ENCODE measurements at places on chromosomes 11 and 22.

DNA sequence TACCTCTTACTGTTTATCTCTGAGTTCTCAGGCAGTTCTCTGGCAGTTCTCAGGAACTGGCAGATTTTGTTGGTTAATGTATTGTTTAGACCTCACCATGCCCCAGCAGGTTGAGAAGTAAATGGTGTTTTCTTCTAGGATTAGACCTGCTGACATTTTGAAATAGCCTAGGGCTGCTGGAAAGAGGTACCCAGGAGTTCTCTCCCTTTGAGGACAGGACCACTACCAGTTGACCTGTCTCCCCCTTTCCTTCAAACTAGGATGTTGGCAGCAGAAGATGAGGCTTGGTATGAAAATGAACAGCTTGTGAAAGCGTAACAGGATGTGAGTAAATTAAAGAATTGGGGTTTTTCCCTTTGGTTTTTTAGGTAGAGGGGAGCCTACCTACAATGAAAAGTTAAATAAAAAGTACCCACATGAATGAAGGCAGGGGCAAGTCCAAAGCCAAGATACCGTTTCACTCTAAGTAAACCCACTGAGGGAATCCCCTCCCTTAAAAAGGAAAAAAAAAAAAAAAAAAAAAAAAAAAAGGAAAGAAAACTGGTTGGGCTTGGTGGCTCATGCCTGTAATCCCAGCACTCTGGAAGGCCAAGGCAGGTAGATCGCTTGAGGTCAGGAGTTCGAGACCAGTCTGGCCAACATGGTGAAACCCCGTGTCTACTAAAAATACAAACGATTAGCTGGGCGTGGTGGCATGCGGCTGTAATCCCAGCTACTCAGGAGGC is 96.2 kb downstream of the PDHX start:
- DNase-seq: no peak

DNA sequence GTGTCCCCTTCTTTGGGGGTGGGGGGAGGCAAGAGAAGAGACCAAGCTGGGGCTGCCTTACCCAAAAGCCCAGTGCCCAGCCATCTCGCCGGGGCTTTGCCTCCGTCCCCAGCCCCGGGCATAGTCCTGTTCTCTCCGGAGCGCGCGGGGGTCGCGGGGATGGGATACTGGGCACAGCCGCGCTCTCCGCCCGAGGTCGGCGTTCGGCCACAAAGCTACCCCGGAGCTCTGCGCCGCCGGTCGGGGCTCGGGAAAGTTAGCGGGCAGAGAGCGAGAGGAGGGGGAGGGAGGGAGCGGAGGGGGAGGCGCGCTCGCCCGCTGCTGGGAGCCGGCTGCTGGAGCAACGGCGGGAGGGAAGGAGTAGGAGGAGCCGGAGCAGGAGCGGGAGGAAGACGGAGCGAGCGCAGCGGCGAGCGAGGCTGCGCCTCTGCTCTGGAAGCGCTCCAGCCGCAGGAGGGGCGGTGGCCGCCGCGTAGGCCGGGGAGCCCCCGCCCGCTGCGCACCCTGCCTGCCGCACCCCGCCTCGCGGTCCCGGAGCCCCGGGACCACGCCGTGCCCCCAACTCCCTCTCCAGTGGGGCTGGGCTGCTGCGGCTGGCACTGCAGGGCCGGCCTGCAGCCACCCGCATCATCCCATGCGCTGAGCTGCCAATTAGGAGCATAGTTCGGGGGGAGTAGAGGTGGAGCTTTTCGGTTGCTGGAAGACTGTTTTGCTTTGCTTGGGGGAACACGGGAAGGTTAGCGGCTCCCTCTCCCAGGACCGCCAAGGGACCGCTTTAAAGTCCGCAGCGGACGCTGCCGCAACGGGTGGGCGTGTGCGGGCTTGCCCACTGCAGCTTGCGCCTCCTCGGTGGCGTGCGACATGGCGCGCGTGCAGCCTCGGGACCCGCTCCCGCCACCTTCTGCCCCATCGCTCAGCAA is at the start of gene SCN4B:
TSS of gene SCN4B (minus strand) at position 272 of the 920 bp plus-strand sequence. CDS start at position 122, 150 bp downstream.
- peak; percentile 33 for DNase-seq

- DNase-seq: peak; percentile 13
These were observed 51.0 kb upstream of the CARS1 start for GRCh38 chr11:3108183-3108721.

DNA sequence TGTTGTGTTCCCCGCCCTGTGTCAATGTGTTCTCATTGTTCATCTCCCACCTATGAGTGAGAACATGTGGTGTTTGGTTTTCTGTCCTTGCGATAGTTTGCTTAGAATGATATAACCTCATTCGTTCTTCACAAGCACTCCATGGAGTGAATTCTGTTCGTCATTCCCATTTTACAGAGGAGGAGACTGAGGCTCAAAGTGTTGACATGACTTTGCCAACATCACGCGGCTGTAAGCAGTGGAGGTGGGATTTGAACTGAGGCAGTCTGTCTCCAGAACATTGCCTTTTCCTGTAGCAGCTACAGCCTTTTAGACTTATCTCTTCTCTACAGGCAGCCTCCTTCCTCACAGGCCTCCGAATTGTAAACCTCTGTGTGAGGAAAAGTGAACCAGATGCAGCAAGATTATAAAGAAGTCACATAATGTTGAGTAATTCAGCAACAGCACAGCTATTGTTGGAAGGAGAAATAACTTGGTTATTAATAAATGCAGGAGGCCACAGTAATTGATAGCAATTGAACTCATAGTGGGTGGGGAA is 74.6 kb downstream of the MYO18B start:
- no peak for DNase-seq

- DNase-seq: no peak
These were observed 271 bp downstream of the FKBP2 start for GRCh38 chr11:64241241-64241490.

DNA sequence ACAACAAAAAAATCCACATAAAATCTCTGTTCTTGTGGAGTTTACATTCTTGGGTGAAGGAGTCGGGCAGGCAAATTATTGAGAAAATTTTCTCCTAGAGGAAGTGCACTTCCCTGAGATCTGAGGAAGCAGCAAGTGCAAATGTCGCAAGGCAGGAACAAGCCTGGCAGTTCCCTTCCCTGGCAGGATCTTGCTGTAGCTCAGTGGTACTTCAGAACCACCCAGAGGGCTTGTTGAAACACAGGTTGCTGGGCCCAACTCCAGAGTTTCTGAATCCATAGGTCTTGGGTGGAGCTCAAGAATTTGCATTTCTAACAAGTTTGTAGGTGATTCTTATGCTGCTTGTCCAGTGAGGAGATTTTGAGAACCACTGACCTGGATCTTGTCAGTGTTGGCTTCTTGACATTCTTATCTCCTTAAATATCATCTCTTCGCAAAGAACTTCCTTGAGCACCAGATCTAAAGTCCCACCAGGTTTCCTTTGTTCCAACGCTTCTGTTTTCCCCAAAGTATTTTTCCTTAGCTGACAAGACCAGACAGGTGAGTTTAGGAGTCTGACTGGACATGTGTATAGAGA is 9.6 kb downstream of the QSER1 start:
- DNase-seq: no peak

DNA sequence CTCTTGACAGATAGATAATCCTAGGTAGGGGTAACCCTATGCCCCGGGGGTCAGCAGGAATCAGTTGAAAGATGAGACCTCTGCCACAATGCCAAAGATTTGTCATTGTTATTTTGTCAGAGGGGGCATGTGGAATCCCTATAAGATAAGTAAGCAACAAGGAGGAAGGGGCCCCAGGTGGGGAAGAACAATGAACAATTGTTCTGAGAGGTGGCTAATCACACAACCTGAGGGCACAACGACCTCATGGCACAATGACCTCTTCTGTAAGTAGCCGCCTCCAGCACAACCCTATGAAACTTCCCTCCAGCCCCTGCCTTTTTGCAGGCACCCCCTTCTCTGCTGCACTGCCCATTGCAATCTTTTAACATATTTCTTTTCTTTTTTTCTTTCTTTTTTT is 11.8 kb upstream of the FBLN1 start:
- DNase-seq: no peak

DNA sequence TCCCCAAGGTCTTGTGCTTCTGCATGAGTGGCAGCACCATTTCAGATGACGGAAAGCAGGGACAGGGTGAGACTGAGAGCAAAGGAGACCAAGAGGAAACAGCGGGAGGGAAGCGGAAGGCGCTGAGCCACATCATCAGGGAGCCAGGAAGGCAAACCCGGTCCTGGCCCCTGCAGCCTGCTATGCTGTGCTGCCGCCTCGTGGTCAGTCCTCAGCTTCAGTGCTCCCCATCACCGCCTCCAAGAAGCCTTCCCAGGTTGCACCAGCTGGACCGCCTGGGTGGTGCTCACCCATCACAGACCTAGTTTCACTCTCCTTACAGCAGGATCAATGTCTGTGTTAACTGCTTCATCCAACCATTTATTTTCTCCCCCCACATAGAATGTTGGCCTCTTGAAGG is 73.0 kb upstream of the PHF21B start:
- DNase-seq: no peak

- DNase-seq: no peak
These were observed 34.9 kb upstream of the CD82 start for GRCh38 chr11:44530413-44531115.

- DNase-seq: no peak
These were observed 34.5 kb downstream of the COMMD9 start for GRCh38 chr11:36254713-36255112.

DNA sequence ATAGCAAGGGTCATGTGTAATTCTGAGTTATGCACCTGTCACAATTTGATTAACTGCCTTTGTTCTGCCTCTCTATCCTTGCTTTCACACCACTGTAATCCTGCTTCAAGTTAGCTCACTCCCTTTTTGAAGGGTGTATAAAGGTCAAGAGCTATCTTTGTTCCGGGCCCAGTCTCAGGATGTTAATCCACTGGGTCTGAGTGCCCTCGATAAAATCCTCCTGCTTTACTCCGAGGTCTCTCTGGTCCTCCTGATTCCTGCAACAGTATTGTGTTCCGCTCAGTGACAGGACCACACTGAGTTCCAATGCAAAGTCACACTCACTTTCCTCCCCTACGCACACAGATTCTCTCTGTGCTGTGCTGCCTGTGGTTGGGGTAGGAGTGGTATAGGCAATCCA is 186.5 kb downstream of the DYNC2H1 start:
- DNase-seq: no peak

- DNase-seq: no peak
These were observed 87.0 kb downstream of the ATXN10 start for GRCh38 chr22:45758603-45759002.

GRCh38 chr11:18408558-18409291 is 3.4 kb upstream of the LDHC start:
- no peak for DNase-seq

DNA sequence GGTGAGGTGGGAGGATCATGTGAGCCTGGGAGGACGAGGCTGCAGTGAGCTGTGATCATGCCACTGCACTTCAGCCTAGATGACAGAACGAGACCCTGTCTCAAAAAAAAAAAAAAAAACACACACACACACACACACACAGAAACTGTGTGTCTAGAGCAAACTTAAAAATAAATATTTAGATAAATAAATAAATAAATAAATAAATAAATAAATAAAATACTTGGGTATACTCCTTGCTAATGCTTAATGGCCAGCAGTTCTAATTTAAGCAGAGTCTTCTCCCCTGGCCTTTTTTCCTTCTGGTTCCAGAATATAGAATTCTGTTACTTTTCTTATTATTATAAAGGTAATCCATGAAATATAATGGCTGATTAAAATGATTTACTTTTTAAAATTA is 5.1 kb upstream of the ARL2 start:
- no peak for DNase-seq

DNA sequence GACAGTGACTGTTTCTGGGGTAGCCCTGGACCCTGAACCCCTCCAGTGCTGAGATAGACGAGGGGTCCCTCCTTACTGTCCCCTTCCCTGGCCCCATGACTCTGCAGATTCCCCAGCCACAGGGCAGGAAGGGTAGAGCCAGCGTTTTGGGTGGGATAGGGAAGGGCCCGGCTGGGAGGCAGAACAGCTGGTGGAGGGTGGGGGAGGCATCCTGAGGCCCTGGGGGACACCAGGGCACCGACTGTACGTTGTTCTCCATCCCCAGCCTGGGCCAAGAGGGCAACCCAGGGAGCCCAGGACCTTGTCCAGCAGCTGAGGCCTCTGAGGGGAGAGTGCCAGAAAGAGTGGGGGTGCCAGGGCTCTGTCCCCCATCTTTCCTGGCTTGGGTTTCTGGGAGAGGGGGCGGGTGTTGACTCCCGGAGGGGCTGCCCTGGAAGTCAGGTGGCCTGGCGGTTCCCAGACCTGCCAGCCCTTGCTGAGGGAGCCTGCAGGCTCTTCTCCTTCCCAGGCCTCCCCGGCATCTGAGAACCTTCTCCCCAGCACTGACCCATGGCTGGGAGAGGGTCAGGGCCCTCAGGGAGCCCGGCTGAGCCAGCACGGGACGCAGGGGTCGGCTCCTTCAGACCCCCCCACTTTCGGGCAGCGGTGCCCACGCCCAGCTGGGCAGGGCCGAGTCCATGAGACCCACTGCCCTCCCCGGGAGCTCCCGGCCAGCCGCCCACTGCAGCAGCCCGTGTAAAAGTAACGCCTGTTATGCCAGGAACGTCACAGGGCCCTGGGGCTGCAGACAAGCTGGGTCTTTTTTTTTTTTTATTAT is 30.3 kb downstream of the IGF2 start:
- DNase-seq: no peak

DNA sequence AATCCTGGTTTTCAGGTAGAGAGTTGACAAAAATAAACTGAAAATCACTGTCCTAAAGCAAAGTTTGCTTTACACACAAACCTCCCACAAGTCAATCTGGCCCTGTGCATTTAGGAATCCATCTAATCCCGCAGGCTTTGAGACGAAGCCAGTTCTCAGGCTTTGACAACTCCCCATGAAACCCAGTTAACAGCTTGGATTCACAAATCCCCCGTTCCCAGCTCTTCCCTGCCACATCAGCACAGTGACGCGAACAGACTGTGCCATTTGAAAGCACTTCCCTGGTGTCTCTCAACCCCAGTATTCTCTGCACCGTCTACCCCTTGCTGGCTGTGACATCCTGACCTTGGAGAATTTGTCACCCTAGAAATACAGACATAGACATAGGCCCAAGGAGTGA is 117.8 kb downstream of the OPCML start:
- DNase-seq: no peak

DNA sequence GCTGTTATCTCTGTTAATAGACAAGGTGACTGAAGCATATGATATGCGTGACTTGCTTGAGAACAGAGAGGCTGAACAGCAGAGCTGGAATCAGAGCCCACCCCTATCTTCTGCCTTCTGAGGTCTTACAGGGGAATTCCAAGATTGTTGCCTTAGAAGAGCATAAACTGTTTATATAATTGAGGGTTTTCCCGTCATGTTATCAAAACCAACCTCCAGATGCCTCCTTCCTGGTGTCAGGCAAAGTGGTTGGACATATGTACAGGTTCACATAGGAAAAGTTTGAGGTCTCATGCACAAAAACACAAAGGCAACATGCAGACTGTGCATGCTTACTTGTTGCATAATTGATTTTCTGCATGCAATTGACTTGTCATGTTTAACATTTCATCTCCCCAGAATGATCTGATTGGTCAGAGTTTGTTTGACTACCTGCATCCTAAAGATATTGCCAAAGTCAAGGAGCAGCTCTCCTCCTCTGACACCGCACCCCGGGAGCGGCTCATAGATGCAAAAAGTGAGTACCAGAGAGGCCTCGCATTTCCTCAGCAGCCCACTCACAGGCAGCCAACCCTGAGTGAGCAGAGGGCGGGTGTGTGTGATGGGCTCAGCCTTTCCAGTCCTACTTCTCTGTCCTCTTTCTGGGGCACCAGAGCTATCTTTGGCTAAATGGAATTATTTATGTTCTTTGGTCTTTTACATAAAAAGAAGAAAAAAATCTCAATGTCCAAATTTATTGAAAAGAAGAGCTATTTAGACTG is 88.9 kb downstream of the BMAL1 start:
- DNase-seq: no peak

GRCh38 chr22:38824585-38824984 is 19.2 kb downstream of the NPTXR start:
- peak; percentile 31 for DNase-seq
